ENCODE measurements at places on chromosomes 13 and 19.

GRCh38 chr19:43767316-43767715 is 12.6 kb upstream of the SMG9 start:
- DNase-seq: no peak

- no peak for DNase-seq
Observed at GRCh38 chr19:15196360-15197005, 4.3 kb downstream of the NOTCH3 start.

GRCh38 chr19:20273376-20273775 is 106.4 kb downstream of the ZNF486 start:
- DNase-seq: no peak

DNA sequence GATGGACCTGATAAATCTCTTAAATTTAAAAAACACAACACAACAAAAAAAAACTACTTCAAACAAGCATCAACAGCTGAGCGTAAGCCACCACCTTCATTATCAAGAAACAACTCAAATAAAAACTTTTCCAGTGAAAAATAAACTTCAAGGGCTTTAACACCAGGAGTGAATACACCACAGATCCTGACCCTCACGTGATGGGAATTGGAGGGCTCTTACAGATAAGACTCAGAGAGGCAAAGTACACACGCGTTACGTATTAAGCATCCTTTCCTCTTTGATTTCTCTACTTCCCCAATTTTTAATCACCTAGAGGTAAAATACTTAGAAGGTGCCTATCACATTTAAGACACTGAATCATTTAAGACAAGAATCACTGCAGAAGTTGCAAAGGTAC is 573 bp upstream of the STARD13 start:
- DNase-seq: no peak

GRCh38 chr19:46040952-46041500 is at the start of gene IGFL4:
Gene IGFL4 (minus strand): TSS chr19:46041002. CDS start chr19:46040962, 40 bp downstream.
- DNase-seq: no peak

DNA sequence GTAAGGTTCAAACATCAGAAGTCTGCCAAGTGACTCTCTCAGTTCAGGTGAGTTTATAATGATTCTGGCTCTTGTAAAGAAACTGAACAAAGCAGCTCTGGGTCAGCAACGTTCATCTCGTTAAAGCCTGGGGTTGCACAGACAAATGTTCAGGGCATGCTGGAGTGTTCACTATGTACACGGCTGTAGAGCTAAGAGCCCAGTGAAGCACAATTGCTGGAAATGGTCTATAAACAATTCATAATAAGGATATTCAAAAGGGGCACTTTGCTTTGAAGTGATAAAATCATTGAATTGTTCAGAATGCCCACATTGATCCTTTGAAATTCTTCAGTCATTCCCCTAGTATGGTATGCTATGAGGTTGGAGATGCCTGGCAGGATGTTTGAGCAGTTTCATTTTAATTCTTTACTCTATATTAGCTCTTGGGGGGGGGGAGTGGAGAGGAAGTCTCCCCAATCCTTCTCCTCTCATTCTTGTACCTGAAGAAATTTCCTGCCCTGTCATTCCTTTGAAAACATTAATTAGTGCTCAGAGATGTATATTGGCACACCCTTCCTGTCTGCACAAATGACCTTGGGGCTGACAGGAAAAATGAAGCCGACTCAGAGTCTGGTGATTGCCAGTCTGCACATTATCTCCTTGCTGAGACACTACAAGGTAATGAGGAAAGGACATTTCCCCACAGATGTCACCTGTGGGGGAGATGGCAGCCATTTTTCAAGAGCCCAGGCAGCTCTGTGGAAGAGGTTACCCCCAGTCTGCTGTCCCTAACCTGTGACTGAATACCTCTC is 145.5 kb downstream of the DLEU7 start:
- no peak for DNase-seq

GRCh38 chr13:49499889-49500660 is 4.3 kb downstream of the PHF11 start:
- no peak for DNase-seq

DNA sequence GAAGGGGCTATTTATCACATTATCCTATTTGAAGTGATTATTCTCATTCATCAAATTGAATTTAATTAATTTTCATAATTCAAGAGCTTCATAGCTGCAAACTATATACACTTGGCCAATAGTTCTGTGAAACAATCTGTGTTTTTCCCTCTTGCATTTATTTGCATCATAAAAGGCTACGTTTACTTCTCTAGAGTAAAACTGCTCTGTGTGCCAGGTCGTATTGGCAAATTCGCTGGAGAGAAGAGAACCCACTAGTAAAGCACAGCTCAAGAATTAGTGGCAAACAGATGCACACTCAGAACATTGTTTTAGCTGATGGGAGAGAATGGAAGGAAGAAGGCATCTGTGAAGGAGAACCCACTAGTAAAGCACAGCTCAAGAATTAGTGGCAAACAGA is 81.8 kb downstream of the CYSLTR2 start:
- no peak for DNase-seq
